ENCODE measurements at places on chromosomes 5 and 9. TPM values are rescaled to one million over a fixed set of nuclear protein-coding genes. Genes with fewer than 3 reads are reported as not detected.

- no peak for DNase-seq
Observed at GRCh38 chr9:88680041-88680440, 145.1 kb downstream of the NXNL2 start.

- no peak for DNase-seq
Observed at GRCh38 chr9:136044207-136044970, 50.7 kb downstream of the NACC2 start.

GRCh38 chr5:133386662-133387061 is 225.7 kb downstream of the FSTL4 start:
- no peak for DNase-seq

DNA sequence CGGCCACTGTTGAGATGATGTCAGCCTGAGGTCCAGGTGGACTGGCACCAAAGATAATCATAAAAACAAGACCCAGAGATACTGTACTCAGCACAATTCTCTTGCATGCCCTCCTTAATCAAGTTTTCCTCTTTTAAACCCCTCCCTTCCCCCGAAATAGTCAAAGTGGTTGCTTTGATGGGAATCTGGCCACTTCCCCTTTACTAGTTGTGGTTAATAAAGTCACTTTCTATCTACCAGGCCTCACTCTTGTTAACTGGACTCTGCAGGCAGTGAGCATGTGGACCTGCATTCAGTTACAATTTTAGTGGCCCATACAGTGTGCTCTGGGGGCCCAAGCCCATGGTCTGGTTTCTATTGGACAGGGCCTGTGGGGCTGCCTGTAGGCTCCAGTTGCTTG is 17.5 kb downstream of the FBP2 start:
- DNase-seq = no peak

DNA sequence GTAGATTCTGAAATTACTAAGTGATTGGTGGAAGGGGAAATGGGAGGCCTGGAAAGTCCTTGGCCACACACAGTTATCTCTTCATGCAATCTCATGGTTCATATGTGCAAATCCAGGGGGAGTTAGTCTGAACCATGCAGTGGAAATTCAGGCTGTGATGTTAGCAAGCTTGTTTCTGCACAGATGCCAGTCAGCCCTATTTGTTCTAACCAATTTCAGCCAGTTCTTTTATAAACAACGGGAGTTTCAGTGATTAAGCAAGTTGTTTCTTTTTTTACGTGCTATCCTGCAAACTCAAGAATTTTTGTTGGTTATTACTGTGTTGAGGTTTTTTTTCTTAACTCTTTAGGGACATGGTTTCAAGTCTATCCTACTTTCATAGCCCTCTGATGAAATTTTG is 298.0 kb downstream of the FER start:
- no peak for DNase-seq

DNA sequence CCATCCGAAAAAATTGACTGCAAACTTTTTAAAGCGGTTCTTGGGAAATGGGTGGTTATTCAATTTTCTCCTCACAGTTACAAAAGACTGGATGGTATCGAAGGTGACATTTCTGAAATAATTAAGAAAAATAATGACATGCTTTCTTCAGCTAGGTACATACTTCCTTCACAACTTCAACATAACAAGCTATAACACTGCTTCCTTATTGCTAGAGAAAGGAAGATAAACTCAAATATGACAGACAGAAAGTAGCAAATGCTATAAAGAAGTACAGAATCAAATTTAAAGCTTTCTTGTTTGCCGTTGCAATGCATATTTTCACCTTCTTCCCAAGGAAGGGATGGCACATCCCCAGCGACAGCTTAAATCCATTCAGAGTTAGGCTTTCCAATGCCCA is 93.5 kb upstream of the EFNA5 start:
- no peak for DNase-seq

- no peak for DNase-seq
Observed at GRCh38 chr9:83598487-83598886, 24.5 kb upstream of the IDNK start.

- DNase-seq = no peak
Observed at GRCh38 chr5:111425205-111425604, 87.1 kb downstream of the STARD4 start.

DNA sequence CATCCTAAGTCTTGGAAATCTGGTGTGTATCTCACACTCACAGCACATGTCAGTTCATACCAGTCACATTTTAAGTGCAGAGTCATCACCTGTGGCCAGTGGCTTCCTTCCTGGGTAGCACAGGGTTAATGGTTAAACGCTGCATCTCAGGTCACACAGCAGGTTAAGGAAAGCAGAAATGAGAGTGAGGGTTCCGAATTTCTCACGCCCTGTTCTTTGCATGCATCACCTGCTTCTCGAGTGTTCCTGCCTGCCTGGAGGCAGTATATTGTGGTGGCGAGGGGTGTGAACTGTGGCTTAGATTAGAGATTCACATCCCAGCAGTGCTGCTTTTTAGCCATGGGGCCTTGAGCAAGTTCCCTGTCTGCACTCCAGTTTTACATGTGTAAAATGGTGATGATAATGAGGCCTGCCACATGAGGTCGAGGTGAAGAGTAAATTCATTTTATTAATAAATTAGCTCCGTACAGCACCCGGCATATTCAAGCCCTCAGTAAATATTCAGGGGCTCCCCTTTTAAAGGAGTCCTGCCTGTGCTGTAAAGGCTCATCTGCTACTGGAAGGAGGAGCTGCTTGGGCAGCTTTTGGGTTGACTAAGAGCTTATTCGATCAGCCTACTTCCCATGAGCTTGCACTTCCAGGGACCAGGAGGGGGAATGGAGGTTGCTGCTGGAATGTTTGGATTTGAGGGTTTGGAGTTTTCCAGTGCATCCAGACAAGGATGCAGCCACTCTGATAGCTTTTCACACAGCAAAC is 61.1 kb upstream of the SAP30L start:
- no peak for DNase-seq

The CCNO gene
- polyA plus RNA-seq = 0.39 TPM
